ENCODE measurements at places on chromosomes 6 and 20.

DNA sequence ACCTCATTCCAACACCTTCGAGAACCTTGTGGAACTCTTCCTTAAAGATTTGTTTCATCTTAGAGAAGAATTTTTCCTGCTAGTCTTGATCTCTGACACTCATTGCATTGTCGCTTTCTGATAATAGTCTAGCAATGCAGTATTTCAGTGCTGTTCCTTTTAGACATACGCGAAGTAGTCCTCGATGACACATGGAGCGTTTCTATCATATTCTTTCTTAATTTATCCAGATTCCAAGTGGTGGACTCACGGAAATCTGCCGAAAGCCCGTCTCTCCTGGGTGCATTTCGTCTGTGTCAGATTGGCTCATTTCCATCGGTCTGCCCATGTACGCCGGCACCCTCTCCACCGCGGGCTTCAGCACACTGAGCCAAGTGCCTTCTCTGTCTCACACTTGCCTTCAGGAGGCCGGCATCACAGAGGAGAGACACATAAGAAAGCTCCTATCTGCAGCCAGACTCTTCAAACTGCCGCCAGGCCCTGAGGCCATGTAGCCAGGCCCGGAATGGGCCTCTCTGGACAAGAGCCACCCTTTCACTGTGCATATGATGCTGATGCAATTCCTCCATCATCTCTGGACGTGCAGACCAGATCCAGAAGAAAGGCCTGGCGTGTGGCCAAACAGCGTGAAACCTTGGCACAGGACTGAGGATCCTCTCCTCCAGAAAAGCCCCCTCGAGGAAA, 198.6 kb upstream of the UST start:
- no peak for DNase-seq

GRCh38 chr20:34871966-34872621, 562 bp downstream of the GGT7 start:
- DNase-seq = no peak

- DNase-seq = no peak
Measured at GRCh38 chr6:31663126-31663960, 1.5 kb downstream of the GPANK1 start.

DNA sequence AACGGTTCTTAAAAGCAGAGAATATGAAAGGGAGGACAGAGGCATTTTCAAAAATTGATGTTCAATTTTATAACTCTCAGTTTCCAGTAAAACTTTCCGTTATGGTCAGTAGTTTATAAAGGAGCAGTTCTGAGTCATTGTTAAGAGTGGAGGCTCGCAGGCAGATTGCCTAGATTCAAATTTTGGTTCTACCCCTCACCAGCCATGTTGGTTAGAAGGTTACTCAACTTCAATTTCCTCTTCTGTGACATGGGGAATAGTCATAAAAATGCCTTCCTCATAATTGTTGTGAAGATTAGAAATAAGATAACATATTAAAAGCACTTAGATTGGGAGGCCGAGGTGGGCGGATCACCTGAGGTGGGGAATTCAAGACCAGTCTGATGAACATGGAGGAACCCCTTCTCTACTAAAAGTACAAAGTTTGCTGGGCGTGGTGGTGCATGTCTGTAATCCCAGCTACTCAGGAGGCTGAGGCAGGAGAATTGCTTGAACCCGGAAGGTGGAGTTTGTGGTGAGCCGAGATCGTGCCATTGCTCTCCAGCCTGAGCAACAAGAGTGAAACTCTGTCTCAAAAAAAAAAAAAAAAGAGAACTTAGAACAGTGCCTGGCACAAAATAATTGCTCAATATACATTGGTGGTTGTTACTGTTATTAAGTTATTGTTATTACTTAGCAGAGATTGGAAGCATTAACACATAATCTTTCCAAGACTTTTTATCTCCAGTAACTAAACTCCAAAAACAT, 348.9 kb downstream of the NRN1 start:
- no peak for DNase-seq

DNA sequence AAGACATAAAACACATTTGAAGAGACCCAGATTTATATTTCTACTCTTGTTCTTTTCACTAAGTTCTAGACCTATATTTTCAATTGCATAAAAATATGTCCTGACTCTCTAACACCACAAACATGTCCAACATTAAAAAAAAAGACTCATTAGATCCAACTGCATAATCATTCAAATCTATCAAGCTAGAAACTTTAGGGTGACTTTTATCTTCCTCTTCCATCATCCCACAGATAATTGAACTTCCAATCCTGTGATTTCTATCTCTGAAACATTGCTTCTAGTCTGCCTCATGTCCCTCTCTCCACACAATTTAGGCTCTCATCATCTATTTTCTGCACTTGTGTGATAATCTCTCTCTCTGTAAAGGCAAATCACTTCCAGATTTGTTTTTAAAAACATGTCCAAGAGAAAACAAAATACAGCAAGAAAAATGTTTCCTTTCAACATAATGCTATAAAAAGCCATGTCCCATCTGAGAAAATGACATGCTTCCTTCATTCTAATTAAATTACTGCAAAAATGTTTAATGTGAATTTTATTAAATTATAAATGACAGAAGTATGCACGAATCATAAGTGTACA, 615.9 kb downstream of the RNF144B start:
- no peak for DNase-seq

- DNase-seq = no peak
Measured at GRCh38 chr6:158557927-158558326, 2.0 kb upstream of the TMEM181 start.

DNA sequence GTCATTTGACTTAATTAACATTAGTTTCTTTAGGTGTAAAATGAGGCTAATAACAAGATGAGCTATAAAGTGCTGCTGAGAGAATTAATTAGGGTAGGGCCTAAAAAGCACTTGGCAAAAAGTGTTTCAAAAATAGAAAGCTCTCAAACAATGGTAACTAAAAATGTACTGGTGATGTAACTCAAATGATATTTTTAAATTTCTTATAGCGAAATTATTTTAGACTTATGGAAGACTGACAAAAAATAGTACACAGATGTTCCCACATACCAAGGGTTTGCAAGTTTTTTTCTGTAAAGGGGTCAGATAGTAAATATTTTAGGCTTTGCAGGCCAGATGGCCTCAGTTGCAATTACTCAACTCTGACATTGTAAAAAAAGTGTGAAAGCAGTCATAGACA, 190.7 kb upstream of the UFL1 start:
- no peak for DNase-seq

GRCh38 chr6:73264446-73264845, 1.4 kb upstream of the KHDC1 start:
- DNase-seq = no peak

DNA sequence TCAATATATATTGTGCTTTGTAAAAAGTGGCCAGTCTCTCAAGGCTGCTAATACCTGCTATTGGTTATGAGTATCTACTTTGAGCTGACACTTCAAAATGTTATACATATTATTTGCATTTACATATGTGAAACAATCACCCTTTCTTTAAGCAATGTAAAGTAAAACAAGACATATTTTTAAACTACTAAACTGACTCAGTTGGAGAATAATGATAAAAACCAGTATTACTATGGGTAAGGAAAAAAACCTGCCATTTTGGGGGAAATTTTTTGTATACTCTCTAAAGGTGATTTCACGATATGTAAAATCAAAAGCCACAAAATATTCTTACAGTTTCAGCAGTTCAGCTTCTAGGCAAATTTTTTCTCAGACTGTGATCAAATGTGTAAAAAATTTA, 232.3 kb downstream of the PRL start:
- DNase-seq = no peak

DNA sequence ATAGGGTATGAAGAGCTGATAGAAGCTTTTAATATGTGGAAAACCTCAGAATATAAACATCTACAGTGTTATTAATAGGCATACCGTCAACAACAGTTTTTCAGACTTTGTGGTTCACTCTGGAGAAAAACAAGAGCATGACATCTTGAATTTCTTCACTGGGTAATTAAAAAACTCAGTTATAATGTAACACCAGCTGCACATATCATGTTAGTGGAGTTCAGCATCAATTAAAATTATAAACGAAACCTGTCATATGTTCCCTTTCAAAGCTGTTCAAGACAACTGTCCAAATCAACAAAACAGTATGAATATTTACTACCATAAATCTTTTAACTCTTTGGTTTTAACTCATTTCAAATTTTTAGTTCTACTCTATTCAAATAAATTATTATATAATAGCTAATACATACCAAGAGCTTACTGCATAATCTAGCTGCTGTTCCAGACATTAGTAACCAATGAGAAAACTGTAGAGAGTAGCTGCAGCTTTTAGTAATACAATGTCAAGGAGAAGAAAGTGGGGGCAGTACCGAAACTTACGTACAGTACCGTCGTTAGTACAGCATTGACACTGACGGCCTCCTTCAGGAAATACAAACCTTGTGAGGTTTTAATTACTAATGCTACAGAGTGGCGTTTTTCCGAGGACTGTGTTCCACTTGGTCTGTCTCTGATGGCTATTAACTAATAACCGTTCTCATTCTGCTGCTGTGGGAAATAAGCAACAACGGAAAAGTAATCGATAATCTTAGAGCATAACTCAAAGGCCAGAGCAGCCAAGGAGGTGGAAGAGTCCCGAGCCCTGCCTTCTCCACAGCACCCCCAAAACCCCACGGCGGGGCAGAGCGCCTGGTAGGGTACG, 532 bp upstream of the PM20D2 start:
- DNase-seq = no peak

DNA sequence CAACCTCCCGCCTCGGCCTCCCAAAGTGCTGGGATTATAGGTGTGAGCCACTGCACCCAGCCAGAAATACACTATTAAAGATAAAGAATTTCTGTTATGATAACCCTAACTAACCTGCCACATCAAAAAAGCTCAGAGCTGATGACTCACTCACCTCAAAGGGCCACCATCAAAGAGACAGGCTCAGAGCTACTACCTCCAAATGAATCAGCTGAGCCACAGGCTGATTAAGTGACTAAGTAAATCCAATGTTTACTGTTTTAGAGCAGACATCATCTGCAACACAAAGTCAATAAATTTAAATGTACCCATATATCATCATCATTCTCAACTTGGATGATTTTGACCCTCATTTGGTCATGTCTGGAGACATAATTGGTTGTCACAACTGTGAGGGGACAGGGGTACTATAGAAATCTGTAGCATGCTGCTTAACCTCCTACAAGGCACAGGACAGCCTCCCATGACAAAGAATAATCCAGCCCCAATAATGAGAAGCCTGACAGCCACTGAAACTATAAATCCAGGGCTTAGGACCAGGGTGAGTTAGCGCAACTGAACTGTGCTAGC, 106.5 kb downstream of the ATP9A start:
- no peak for DNase-seq

DNA sequence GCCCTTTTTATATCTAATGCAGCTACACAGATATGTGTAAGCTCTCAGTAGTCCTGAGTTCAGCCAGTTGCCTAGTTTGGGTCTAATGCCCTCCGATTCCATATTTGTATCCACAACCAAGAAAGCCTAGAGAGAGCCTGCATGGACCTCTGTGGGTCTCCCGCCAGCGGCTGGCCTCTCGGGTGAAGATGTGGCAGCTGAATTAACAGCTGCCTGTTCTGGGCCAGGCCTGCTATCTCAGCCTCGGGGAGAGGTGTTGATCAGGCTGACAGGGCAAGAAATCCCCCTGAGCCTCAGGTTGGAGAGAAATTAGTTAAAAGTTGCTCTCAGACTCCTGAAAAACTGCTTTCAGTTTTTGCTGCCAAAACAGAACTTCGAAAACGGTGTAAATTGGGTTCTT, 19.8 kb downstream of the PTK7 start:
- no peak for DNase-seq

GRCh38 chr20:46157625-46158024, 39.5 kb downstream of the CD40 start:
- DNase-seq = no peak

DNA sequence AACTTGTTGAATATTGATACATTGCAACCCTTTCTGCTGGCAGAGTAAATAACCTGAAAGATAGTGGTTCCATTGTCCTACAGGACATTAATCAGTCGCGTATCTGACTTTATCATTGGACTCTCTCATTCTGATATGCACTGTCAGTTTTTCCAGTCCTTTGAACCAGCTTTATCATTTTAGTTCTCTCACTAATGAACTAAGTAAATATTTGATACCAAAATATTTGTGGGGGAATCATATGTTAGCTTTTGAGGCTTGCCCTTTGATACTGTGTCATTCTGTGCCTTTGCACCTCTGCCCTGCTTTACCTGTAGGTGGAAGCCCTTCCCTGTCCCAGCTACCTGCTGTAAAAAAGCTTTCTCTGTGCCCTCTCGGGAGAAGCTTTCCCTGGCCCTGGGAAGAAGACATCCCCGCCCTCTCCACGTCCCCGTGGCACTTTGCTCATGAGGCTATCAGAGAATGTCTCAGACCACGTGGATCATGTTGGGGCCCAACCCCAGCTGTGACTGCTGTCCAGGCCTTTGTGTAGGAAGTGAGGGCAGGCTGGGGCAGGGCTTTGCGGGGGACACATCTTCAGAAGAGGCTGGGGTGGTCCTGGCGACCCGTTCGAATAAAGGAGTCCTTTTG, 117.8 kb upstream of the NXT1 start:
- no peak for DNase-seq

DNA sequence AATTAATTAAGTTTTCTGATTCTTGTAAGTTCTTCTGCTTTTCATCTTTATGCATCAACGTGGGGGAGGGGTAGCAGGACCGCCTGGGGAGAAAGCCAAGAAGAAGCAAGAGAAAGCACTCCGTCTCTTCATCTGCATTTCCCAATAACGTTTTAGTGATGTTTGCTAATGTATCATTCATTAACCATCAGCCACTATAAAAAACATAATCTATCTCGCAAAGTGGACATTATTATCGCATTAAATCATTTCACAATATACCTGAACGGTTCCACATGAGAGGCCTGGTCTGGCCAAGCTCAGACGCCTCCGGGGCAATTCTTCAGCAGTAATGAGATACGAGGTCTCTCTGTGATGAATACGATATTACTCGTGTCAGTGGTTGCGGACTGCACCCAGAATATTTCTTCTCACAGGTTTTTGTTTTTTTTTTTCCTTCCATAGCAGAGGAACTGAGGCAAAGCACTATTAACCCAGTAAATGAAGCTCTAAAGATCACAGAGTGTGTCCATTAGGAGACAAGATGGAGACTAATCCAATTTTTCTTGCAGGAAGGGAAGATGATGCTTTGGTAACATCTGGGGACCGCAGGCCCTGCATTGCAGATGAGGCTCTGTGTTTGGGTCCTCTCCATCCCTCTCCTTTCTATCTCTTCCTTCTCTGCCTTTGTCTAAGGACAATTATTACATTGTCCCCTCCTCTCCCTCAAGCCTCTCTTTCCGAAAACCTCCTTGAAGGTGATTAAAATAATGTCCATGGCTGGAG, 156.1 kb downstream of the SLC35B3 start:
- DNase-seq = no peak

- DNase-seq = no peak
Measured at GRCh38 chr20:58077282-58077681, 151.2 kb downstream of the ANKRD60 start.

DNA sequence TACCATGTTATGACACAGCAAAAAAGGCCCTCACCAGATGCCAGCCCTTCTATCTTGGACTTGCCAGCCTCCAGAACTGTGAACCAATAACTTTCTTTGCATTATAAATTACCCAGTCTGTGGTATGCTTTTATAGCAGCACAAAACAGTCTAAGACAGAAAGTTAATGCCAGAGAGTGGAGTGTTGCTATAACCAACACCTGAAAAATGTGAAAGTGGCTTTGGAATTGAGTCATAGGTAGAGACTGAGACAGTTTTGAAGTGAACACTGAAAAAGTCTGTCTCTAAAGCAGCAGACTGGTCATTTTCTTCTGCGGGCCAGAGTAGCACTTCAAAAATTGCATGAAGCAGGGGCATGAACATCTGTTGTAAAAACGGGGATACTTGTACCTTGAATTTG, 28.0 kb upstream of the ASIP start:
- no peak for DNase-seq

GRCh38 chr20:51360451-51361201, 181.9 kb downstream of the NFATC2 start:
- no peak for DNase-seq

Measured in NT2/D1 (cell line).